ENCODE measurements at places on chromosomes 3 and 15. TPM values are rescaled to one million over a fixed set of nuclear protein-coding genes. Genes with fewer than 3 reads are reported as not detected.
A peak's percentile ranks its signal among the peaks of the same experiment; 100 is the strongest.

GPR171 gene
- not detected for total RNA-seq

SI gene
- not detected for total RNA-seq

TP53BP1 gene
- total RNA-seq, result 61.2 TPM

AEN gene
- 25.1 TPM for total RNA-seq

SIDT1 gene
- total RNA-seq, result not detected

RYR3 gene
- not detected for total RNA-seq

DOCK3 gene
- total RNA-seq, result 0.24 TPM

PCLAF gene
- 7.9 TPM for total RNA-seq

APBA2 gene
- 23.5 TPM for total RNA-seq

P2RY14 gene
- total RNA-seq, result not detected

GRCh38 chr3:123618768-123619484, 34.1 kb upstream of the HACD2 start:
- DNase-seq, result no peak
- peak overlapping the region; percentile 52 for H3K27ac ChIP-seq
- peaks cover 52% of the 10 kb centered on the region for H3K4me1 ChIP-seq

GRCh38 chr15:33872416-33873106, 95.7 kb upstream of the CHRM5 start:
- no peak overlapping the region for H3K27ac ChIP-seq
- peaks cover 2% of the 10 kb centered on the region for H3K36me3 ChIP-seq
- H3K4me3 ChIP-seq, result no peak overlapping the region
- DNase-seq, result no peak
- no peaks in the 10 kb centered on the region for H3K4me1 ChIP-seq

GRCh38 chr15:25892126-25892525, 29.0 kb upstream of the ATP10A start:
- no peak overlapping the region for H3K27ac ChIP-seq
- DNase-seq, result no peak
- H3K27me3 ChIP-seq, result no peaks in the 10 kb centered on the region
- no peak overlapping the region for H3K4me3 ChIP-seq

GRCh38 chr15:100880139-100880896, 687 bp downstream of the ALDH1A3 start:
- no peak for DNase-seq
- peak overlapping the region; percentile 57 for H3K4me3 ChIP-seq
- H3K36me3 ChIP-seq, result no peaks in the 10 kb centered on the region
- peaks cover 75% of the 10 kb centered on the region for H3K27me3 ChIP-seq
- H3K27ac ChIP-seq, result no peak overlapping the region
- H3K4me1 ChIP-seq, result peaks cover 7% of the 10 kb centered on the region

DNA sequence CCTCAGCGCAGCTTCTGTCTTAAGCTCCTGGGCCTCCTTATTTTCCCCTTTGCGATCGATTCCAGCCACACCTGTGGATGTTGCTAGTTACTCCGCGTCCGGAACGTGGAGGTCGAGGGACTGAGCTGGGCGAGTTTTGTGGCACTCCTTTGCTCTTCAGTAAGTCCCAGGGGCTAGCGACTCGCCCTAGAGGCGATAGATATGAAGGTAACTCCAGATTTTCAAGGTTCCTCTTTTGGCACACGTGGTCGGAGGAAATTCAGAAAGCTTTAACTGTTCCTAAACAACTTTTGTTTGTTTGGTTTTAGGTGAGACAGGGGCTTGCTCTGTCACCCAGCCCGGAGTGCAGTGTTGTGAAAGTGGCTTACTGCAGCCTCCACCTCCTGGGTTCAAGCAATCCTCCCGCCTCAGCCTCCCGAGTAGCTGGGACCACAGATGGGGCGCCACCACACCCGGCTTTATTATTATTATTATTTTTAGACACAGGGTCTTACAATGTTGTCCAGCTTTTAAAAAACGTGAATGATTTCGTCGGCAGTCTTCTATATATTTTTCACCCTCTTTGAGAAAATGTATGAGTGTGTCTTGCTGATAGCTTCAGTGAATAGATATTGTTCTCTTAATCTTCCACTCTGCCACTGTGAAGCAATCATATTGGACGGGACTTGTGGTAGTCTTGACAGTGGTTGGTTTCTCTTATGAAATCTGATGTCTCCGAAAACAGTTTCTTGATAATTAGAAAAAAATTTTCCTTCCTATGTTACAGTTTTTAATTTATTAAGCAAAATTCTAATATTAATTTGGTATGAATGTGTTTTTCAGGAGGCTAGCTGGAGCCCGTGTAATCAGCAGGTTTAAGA, 785 bp downstream of the MFSD1 start:
- H3K27me3 ChIP-seq, result peaks cover 9% of the 10 kb centered on the region
- H3K36me3 ChIP-seq, result peaks cover 9% of the 10 kb centered on the region
- peak overlapping the region; percentile 90 for H3K27ac ChIP-seq
- peak overlapping the region; percentile 86 for H3K4me3 ChIP-seq

DNA sequence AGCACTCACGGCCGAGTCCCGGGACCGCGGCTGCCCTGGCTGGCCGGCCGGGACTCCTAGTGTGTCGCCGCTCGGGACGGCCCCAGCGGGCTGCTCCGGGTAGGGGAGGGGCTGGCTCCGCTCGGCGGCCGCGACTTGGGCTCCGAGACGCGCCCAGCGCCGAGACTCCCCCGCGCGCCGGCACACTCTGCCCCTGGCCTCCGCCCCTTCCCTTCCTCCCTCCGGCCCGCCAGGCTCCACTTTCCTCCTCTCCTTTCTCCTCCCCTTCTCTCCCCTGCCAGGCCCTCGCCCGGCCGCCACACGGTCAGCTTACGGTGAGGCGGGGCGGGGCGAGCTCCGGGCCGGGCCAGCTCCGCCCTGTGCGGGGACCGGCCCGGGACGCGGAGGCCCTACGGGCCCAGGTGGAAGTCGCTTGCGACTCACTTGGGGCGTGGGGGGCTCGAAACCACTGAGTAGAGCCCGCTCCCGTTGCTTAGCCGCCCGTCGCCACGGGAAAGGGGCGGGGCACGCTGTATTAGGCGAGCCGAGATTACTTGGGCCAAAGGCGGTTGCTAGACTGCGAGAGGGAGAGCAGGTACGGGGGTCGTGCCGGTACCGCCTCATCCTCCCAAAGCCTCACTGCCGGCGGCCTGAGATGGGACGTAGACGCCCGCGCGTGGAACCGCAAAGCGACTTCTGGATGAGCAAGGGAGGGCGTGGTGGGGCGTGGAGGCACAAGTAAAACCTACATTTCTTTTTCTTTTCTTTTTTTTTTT, at the start of gene ITGB5:
Gene ITGB5, minus strand, starts transcription at position 189 of the 755 bp plus-strand sequence. CDS start 365 bp downstream, outside the sequence.
- H3K27ac ChIP-seq, result peak within 1 kb of the TSS; percentile 92
- H3K36me3 ChIP-seq, result peaks cover 9% of the 10 kb centered on the region
- peak; percentile 93 for DNase-seq
- peaks cover 39% of the 10 kb centered on the region for H3K4me1 ChIP-seq
- H3K27me3 ChIP-seq, result no peaks in the 10 kb centered on the region
- peak within 1 kb of the TSS; percentile 84 for H3K4me3 ChIP-seq

GRCh38 chr15:52136442-52136980, 23.9 kb upstream of the BCL2L10 start:
- peaks cover 21% of the 10 kb centered on the region for H3K4me1 ChIP-seq
- H3K4me3 ChIP-seq, result no peak overlapping the region
- H3K27ac ChIP-seq, result peak overlapping the region; percentile 4
- H3K36me3 ChIP-seq, result peaks cover 32% of the 10 kb centered on the region

DNA sequence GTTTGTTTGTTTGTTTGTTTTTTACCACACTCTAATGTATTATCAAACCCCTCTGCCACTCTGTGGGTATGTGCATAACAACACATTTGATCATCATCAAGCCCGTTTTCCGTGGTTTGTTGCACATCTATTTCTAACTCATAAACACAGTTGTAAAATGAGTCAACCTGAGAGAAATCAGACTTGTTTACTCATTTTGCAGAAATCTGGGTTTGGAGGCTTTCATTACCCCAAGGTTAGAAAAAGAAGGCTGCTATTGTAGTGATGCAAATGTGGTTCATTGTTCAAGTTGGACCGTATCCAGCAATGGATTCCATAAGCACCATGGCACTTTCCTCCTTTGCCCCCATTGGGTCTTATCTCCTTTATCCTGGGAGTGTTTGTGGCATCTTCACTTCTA, 353.2 kb upstream of the SOX2 start:
- no peak for DNase-seq
- H3K4me3 ChIP-seq, result no peak overlapping the region
- no peaks in the 10 kb centered on the region for H3K36me3 ChIP-seq
- no peaks in the 10 kb centered on the region for H3K27me3 ChIP-seq

GRCh38 chr3:178475062-178475461, 61.2 kb upstream of the KCNMB2 start:
- H3K4me1 ChIP-seq, result no peaks in the 10 kb centered on the region
- H3K4me3 ChIP-seq, result no peak overlapping the region
- DNase-seq, result no peak
- no peak overlapping the region for H3K27ac ChIP-seq
- no peaks in the 10 kb centered on the region for H3K36me3 ChIP-seq
- H3K27me3 ChIP-seq, result peaks cover 20% of the 10 kb centered on the region

- no peak overlapping the region for H3K27ac ChIP-seq
- H3K36me3 ChIP-seq, result peaks cover 29% of the 10 kb centered on the region
- DNase-seq, result no peak
- no peaks in the 10 kb centered on the region for H3K4me1 ChIP-seq
- no peaks in the 10 kb centered on the region for H3K27me3 ChIP-seq
Observed at GRCh38 chr3:65381496-65382010, 657.2 kb downstream of the MAGI1 start.

GRCh38 chr15:55915221-55915620, 78.2 kb downstream of the NEDD4 start:
- peak overlapping the region; percentile 44 for H3K4me3 ChIP-seq
- no peak for DNase-seq
- no peaks in the 10 kb centered on the region for H3K36me3 ChIP-seq
- H3K4me1 ChIP-seq, result peaks cover 56% of the 10 kb centered on the region
- H3K27me3 ChIP-seq, result no peaks in the 10 kb centered on the region

DNA sequence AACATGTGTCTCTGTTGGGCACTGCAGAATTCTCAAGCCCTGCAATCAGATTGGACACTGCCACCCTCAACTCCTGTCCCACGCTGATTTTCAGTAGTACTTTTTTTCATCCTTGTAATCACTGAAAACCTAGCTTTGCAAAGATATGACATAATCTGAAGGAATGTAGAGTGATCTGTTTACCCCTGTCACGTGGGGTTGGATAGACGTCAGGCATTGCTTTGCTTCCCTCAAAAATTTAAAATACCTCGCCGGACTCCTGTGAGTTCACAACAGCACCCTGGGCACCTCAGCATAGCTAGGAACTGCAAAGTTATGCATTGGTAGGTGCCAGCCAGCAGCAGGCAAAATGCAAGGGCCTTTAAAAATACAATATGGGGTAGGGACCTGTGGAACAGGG, 71.1 kb upstream of the OXTR start:
- no peaks in the 10 kb centered on the region for H3K36me3 ChIP-seq
- DNase-seq, result peak; percentile 51
- no peak overlapping the region for H3K4me3 ChIP-seq
- H3K27ac ChIP-seq, result no peak overlapping the region
- H3K27me3 ChIP-seq, result no peaks in the 10 kb centered on the region
- H3K4me1 ChIP-seq, result peaks cover 9% of the 10 kb centered on the region

GRCh38 chr3:144112437-144112836, 140.8 kb downstream of the DIPK2A start:
- no peaks in the 10 kb centered on the region for H3K27me3 ChIP-seq
- H3K4me3 ChIP-seq, result no peak overlapping the region
- H3K27ac ChIP-seq, result no peak overlapping the region
- no peak for DNase-seq
- H3K36me3 ChIP-seq, result no peaks in the 10 kb centered on the region

DNA sequence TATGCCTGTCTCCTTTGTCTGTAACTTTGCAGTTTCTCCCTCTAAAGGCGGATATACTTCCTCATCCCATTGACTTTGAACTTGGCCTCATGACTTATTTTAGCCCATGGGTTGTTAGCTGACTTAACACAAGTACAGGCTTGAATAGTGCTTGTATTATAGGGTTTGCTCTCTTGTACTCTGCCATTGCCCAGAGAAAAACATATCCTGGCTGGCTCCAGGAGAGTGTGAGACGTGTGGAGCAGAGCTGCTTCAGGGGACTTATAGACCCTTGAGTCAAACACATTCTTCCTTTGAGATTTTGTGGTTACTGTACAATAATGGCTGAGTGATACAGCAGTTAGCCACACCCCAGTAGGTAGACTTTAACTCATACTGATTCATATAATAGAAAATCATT, 124.0 kb downstream of the RAP2B start:
- H3K4me3 ChIP-seq, result no peak overlapping the region
- no peaks in the 10 kb centered on the region for H3K36me3 ChIP-seq
- H3K4me1 ChIP-seq, result peaks cover 27% of the 10 kb centered on the region
- DNase-seq, result no peak
- H3K27ac ChIP-seq, result no peak overlapping the region

- H3K27ac ChIP-seq, result no peak overlapping the region
- H3K27me3 ChIP-seq, result no peaks in the 10 kb centered on the region
- no peak for DNase-seq
- H3K4me3 ChIP-seq, result no peak overlapping the region
- no peaks in the 10 kb centered on the region for H3K36me3 ChIP-seq
Observed at GRCh38 chr3:106263011-106263410, 394.2 kb upstream of the CBLB start.

DNA sequence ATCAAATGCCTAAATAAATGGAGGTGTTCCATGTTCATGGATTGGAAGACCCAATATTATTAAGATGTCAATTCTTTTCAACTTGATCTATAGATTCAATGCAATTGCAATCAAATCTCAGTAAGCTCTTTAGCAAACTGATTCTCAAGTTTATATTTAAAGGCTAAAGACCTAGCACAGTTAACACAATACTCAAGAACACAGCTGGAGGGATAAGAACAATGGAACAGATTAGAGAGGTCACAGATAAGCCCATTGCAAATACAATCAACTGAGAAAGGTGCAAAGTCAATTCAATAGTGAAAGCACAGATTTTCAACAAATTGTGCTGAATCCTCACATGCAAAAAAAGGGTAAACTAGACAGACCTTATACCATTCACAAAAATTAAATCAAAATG, 198.9 kb downstream of the P3H2 start:
- no peak overlapping the region for H3K4me3 ChIP-seq
- peaks cover 1% of the 10 kb centered on the region for H3K4me1 ChIP-seq
- no peak for DNase-seq
- no peaks in the 10 kb centered on the region for H3K27me3 ChIP-seq
- no peak overlapping the region for H3K27ac ChIP-seq

DNA sequence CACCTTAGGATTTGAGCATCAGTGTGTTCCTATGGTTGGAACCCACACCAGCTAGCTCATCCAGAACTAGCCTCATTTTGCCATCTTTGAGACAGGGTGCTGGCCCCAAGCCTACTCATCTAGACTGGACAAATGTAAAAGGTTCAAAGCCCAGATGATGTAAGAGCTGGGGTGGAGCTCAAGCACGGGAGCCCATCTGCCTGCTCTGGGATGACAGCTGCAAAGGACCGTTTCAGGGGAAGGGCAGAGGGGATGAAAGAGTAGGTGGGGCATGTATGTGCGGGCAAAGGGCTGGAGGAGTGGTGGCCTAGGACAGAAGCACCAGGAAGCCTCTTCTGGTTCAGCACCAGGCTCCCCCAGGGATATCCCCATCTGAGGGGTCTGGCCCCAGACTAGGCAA, 15.8 kb downstream of the CLK3 start:
- peaks cover 30% of the 10 kb centered on the region for H3K36me3 ChIP-seq
- no peak overlapping the region for H3K27ac ChIP-seq
- no peaks in the 10 kb centered on the region for H3K4me1 ChIP-seq
- H3K4me3 ChIP-seq, result no peak overlapping the region
- H3K27me3 ChIP-seq, result no peaks in the 10 kb centered on the region

- H3K4me3 ChIP-seq, result no peak overlapping the region
- peaks cover 48% of the 10 kb centered on the region for H3K27me3 ChIP-seq
- H3K27ac ChIP-seq, result no peak overlapping the region
- no peaks in the 10 kb centered on the region for H3K36me3 ChIP-seq
- peaks cover 2% of the 10 kb centered on the region for H3K4me1 ChIP-seq
Observed at GRCh38 chr15:69896606-69897005, 201.1 kb downstream of the TLE3 start.

GRCh38 chr3:25386686-25387255, 41.3 kb upstream of the RARB start:
- no peaks in the 10 kb centered on the region for H3K27me3 ChIP-seq
- no peak overlapping the region for H3K27ac ChIP-seq
- DNase-seq, result no peak
- no peak overlapping the region for H3K4me3 ChIP-seq
